IMR-90 (cell line): ENCODE measurements at places on chromosomes 3 and 15.

GRCh38 chr3:83769791-83770663 lies 1188.8 kb upstream of the CADM2 start:
- no peak for DNase-seq

DNA sequence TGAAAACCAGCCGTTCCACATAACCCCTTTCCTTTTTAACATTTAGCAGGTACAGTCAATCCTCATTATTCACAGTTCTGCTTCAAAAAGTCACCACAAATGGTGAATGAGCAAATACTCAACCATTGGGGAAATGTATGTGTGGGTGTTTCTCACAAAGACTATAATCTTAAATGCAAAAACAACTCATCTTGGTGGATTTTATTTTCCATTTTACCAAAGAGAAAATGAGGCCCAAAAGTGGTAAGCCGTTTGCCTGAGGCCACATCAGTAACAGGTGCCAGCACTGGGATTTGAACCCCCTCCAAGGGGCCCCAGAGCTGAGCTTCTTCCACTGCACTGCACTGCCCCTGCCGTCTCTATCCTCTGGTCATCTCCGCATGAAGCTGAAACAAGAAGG lies 208.8 kb downstream of the OSBPL10 start:
- DNase-seq: no peak

GRCh38 chr3:133388696-133389395 lies 11.0 kb upstream of the BFSP2 start:
- no peak for DNase-seq

DNA sequence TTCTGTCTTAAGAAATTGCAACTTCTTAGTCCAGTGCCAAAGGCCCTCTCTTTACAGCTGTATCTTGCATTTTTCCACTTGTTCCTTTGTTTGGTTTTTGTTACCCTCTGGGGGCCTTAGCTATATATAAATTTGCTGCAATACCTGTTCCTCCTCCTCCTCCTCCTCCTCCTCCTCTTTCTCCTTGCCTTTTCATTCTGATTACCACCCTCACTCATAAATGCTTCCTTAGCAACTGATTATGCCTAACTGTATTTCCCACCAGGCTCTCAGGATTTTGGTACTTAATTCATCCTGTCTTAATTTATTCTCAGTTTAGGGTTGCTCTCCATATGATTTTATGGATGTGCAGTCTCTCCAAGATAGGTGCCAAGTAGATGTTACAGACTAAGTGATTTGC lies 65.7 kb downstream of the SLMAP start:
- no peak for DNase-seq

GRCh38 chr3:147572970-147573340 lies 163.8 kb downstream of the ZIC1 start:
- no peak for DNase-seq

DNA sequence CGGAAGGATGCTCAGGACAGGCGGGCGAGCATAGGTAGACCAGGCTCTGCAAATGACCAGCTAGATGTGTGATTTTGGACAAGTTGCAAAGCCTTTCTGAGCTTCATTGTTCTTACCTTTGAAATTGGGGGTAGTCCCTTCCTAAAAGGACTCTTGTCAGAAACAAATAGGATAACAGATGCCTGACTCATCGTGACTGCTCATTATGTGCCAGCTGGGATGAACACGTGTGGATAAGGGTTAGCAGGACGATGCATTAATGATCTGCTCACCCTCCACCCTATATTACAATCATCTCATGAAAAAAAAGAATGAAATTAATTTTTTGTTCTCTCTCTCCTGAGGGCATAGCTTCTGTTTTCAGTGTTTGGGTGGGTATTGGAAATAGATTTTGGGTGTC lies 223.4 kb downstream of the NR2F2 start:
- no peak for DNase-seq

- peak; percentile 11 for DNase-seq
These were observed 41.3 kb downstream of the TXNRD3 start for GRCh38 chr3:126613479-126614188.

- DNase-seq: no peak
These were observed 2.5 kb downstream of the VILL start for GRCh38 chr3:37993067-37993455.

- DNase-seq: no peak
These were observed 68.6 kb upstream of the ATP13A3 start for GRCh38 chr3:194555175-194556062.

- no peak for DNase-seq
These were observed 6.7 kb upstream of the IGDCC3 start for GRCh38 chr15:65384505-65384894.

- DNase-seq: no peak
These were observed 242.9 kb downstream of the WNT5A start for GRCh38 chr3:55244247-55244646.

DNA sequence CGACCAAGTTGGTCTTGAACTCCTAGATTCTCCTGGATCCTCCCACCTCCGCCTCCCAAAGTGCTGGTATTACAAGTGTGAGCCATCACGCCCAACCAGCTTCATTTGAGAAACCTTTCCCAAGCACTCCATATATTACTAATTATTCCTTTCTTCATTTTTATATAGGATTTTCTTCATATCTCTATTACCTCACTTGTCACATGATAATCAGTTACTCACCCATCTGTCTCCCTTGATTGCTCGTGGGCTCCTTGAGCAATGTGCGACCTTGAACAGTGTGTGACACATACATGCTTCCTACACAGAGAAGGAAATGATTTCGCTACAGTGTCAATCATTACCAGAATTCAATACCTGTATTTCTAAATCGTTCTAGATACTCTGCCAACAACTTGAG lies 110.7 kb upstream of the C2CD4B start:
- DNase-seq: no peak

- no peak for DNase-seq
These were observed 50.0 kb downstream of the ROPN1B start for GRCh38 chr3:126018995-126019394.
